Stimulated activated CD4-positive, alpha-beta T cell treated with anti-CD3 and anti-CD28 coated beads, Interleukin-15, amount 100 ng/mL, for 1 hour (primary cell): ENCODE measurements at places on chromosomes 6 and 20.

- no peak for DNase-seq
These were observed 1.4 kb downstream of the RIMS1 start for GRCh38 chr6:71887744-71888230.

DNA sequence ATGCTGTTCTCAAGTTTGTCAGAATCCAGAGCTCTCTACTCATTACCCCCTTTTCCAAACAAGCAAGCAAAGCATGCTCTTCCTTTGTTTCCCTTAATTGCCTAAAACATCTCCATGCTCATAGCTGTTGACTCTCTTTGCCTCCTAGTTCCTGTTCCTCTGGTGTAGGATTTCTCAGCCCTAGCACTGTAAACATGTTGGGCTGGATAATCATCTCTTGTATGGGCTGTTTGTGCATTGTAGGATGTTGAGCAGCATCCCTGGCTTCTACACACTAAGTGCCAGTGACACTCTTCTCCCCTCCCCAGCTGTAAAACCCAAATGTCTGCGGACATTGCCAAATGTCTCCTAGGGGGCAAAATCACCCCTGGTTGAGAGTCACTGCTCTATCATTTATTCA lies 14.0 kb downstream of the PPARD start:
- no peak for DNase-seq

- no peak for DNase-seq
These were observed 2.7 kb upstream of the HACE1 start for GRCh38 chr6:104862456-104862855.

DNA sequence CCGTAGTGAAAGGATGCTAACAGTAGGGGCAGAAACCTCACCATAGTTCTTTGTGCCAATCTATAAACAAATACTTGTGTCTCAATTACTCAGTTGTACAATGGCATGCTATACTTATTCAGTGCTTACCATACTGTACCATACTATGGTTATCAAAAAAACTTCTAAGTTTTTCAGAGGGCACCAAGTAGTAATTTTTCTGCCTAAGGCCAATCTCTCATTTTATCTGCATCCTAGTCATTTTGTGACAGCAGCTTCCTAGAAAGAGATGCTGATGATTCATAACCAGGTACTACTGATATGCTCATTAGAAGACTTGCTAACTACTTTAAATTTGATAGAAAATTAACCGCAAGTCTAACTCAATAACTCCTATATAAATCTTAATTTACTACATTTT lies 42.9 kb downstream of the TMEM244 start:
- no peak for DNase-seq

DNA sequence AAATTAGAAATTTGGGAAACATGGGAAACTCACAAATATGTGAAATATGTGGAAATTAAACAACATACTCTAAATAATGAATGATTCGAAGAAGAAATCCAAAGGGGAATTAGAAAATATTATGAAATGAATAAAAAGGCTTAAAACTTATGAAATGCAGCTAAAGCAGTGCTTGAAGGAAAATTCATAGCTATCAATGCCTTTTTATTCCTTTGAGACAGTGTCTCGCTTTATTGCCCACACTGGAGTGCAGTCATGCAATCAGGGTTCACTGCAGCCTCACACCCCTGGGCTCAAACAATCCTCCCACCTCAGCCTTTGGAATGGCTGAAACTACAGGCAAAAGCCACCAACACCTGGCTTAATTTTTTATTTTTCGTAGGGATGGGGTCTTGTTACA lies 7.9 kb upstream of the TGIF2 start:
- DNase-seq, result no peak

- DNase-seq, result no peak
These were observed 46.9 kb upstream of the ARMC2 start for GRCh38 chr6:108801366-108801765.

GRCh38 chr6:6656287-6656686 lies 67.8 kb downstream of the LY86 start:
- no peak for DNase-seq

GRCh38 chr6:54621285-54621684 lies 225.3 kb upstream of the FAM83B start:
- DNase-seq, result no peak

DNA sequence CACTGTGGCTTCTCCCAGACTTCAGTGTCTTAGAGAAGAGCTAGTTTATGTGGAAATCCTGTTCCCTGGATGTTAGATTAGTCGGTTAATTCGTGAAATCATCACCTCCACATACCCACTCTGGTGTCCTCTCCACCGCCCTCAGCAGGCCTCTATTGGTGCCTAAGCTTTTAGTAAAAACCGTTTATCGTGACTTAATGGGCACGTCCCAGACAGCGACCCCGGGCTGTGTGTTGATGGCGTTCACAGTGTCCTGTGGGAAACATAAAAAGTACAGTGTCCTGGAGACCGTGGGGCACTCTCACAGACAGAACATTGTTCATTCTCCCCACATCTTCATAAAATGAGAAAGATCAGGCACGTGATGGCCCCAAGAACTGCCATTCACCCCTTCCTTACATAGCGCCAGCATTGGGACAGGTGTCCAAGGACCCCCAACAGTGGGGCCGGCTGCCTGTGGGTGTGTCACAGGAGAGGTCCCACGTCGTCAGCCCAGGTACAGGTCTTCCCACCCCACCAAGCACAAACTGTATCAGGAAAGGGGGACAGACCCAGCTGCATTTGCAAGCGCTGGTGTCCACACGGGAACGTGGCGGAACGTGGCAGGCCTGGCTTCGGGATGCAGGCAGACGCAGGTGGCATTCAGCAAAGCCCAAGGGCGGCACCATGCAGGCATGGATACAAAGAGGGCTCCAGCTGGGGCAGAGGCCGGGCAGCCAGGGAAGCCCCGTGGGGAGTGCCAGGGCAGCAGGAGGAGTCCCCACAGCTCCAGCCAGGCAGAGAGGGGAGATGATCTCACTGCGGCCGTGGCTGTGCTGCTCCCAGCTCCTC lies 237.7 kb downstream of the DLL1 start:
- no peak for DNase-seq

- DNase-seq, result peak; percentile 27
These were observed 102.1 kb downstream of the ATG5 start for GRCh38 chr6:106223300-106223930.

DNA sequence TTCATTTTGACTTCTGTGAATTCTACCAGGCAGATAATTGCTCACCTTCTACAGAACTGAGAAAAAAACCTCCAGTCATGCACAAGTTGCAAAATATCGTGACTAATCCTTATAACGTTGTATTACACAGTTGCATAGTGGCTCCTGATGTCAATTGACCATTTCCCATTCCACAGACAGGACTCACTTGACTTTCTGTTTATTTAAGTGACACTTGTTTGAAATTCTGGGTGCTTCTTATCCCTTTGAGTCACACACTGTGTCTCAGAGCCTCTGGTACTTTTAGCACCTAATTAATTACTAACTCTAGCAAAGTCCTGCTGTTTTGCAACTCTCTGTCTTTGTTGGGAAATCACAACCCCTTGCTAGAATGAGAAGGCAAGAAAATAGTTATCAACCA lies 16.2 kb upstream of the RSPO3 start:
- no peak for DNase-seq

- DNase-seq, result no peak
These were observed 9.2 kb downstream of the C6orf15 start for GRCh38 chr6:31103136-31103535.

DNA sequence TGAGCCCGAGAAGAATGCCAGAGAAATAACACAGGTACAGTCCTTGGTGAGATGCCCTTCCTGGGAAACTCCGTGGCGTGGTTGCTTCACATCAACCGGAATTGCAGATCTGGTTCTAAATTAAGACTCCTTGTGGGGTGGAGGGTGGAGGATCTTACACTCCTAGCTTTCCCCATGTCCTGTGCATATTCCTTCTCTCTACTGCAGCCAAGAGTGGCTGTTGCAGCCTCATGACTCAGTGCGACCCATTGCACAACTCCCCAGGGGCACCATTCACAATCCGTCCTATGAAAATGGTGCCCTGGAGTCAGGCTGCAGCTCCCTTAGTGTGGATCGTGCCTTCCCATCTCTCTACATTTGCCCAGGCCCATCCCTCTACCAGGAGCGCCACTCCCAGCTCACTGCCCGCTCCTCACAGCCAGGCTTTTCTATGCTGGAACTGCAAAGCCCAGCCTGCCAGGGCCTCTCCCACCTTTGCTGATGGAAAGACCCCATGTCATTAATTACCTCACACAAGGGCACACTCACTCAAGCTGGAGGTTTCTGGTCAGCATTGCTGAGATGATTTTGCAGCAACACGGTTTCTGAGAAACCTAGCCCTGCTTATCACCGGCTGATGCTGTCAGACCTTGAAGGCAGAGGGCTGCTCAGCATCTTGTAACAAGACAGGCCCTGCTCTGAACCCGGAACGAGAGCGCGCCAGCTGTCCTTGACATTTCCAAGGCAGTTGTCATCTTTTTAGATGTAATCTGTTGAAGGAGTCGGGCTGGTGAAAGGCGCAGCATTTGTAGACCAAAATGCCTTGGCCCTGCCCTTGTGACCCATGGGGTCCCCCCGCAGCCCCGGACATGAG lies 39.7 kb downstream of the SIRPA start:
- no peak for DNase-seq

- DNase-seq, result no peak
These were observed 24.7 kb downstream of the DACT2 start for GRCh38 chr6:168294901-168295300.

DNA sequence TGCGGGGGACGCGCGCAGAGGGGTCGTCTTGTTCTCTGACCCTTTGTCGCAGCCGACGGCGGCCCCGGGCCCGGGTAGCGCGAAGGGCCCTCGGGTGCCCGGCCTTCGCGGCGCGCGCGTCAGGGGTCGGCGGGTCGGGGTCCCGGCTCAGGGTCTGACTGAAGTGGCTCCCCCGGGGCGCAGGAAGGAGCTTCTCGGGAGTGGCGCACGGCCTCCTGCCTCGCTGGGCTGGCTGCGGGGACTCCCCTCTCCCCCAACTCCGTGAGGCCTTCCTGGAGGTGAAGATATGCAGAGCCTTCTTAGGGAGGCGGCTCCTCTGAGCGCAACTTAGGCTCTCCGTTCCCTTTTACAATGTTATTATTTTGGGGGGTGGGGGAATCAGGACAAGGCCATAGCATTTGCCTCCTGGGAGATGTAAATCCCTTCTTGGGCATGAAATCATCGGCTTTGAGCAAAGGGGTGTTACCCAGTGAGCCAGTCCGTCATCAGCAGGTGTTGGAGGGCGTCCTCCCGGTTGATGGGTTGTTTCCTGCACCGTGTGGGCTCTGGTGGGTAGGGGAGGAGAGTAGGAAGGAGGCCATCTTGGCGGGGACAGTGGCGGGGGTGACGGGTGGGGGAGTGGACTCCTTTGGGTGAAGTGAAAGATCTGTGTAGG lies 523 bp downstream of the CDS2 start:
- peak; percentile 39 for DNase-seq

DNA sequence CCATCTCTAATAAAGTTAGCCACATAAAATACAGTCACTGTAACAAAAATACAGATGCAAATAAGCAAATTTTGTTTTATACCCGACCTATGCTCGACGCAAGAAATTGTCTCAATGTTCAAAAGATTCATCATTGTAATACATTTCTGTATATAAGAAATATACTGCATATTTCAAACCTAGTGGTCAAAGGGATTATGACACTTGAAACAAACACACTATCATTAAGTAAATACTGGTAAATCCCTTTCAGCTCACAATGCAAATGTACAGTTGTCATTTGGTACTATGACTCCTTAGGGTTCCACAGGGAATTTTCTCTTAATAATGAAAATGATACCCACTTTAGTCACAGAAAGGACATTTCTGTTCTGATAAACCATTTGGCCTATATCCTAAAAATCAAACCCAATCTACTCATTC lies 2.2 kb downstream of the HIVEP2 start:
- DNase-seq, result no peak

DNA sequence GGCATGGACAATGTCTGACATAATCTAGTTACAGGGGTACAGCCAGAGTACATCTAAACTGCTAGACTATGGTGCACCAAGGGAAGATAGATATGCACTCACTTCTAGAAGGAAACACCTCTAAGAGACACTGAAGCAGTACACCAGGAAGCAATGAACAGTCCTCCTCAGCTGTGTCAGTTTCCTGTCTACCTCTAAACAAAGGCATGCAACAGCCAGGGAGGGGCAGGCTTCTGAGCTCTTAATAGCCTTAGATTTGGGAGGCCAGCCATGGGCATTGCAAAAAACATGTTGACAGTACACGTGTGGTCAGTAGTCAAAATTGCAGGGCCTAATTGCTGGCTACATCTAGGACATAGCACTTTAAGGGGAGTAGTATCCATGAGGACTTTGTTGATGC lies 21.4 kb downstream of the CRYBG1 start:
- DNase-seq, result no peak

DNA sequence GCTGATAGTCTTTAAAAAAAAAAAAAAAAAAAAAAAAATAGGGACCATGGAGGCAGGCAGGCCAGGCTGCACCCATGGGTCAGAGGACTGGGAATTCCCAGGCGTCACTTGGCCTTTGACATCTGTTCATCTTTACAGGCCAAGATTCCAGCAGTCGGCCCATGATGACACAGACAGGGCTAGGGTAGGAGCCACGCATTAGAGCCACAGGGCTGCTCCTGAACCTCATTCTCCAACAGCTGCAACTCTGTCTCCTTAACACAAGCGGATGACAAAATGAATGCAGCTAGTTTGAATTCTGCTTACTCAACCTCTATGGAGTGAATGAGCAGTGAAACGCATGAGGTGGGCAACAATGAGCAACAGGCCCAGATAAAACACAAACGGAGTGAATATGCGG lies 126.4 kb downstream of the LY86 start:
- no peak for DNase-seq

DNA sequence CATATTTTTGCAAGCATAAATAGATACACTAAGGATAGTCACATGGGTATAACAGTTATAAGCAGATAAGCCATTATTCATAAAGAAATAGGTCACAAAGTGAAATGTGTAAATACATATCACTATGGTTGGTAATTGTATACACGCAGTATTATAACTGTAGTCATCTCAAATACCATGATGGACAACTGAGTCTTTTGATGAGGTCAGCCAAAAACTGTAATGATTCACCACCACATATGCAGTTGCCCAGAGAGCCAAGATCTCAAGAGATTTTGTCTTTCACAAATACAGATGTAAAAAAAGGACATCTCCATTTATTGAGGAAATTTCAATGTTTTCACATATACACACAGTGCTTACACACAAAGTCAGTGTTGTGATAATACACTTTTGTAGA lies 28.3 kb downstream of the ZNF292 start:
- DNase-seq, result no peak

DNA sequence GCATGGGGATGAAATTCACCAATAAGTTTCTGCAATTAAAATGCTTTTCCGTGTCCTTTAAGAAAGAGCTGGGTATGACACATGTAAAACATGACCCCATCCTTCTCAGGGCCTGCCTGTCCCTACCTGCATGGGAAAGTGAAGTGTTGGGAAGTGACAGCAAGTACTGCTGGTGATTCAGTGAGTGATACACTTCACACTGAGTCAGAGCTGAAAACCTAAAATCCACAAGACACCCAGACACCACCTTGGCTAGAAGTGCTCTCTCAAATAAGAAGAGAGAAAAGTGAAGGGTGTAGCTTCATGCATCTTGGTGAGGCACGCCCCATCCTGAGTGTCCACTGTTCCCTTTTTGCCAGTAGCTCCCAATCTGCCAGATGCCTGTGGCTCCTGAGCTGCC lies 3.3 kb downstream of the RAB22A start:
- DNase-seq, result no peak
